ENCODE measurements at places on chromosomes 6 and 20.

GRCh38 chr6:81589465-81590313 lies 162.8 kb downstream of the TENT5A start:
- DNase-seq = no peak

GRCh38 chr20:18266282-18266681 lies 22.0 kb upstream of the ZNF133 start:
- no peak for DNase-seq

- DNase-seq = no peak
These were observed 34.0 kb upstream of the PI16 start for GRCh38 chr6:36920546-36920945.

DNA sequence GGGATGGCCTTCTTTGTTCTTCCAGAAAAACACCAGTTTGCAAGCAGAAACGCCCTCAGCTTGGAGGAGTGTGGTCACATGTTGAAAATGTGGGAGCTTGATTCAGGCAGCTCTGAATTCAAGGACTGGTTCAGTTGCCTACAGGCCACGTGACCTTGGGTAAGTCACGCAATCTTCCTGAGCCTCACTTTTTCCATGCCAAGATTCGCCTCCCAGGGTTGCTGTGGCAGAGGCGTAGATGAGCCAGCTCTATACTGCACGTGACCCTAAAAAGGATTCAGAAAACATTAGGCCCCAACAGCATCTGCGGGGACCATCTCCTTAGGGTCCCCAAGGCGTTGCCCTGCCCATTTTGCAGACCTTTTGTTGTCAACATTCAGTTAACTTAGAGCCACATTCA lies 112.0 kb upstream of the SNX9 start:
- no peak for DNase-seq

DNA sequence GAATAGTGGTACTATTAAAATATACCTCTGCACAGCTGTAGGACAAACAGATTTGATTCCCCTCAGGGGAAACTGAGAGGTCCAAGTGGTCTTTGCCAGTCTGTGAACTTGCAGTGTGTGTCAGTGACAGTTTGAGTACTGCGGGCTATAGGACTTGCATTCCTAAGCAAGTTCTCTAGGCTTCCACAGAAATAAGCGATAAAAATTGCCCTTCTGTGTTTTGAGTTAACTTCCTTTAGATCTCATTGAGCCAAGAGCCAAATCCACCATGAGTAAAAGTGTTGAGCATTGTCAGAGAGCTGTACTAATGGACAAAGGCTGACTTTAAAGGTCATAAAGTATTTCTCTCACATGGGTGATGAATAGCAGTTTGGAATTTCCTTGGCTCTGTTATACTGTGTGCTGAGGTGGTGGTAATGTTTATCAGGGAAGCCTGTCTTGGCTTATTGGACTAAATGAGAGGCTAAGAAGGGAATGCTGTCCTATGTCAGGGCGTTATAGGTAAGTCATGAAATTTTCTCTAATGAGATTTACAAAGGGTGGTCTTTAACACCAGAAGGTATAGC lies 122.6 kb upstream of the MAP3K7 start:
- no peak for DNase-seq

DNA sequence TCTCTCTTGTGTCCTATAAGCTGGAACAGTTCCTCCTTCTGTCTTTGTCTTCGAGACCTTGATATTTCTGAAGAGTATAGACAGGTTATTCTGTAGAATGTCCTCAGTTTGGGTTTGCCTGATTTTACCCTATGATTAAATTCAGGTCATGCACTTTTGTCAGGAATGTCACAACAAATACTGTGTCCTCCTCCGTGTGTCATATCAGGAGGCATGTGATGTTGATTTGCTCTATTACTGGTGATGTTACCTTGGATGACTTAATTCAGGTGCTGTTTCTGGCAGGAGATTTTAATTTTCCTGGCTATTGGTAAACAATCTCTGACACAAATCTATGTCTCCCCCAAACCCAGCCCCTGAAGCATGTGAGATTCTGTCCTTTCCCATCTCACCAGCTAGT lies 33.3 kb upstream of the CHMP4B start:
- no peak for DNase-seq

- no peak for DNase-seq
These were observed 116.5 kb downstream of the TCP11 start for GRCh38 chr6:35024551-35025054.

DNA sequence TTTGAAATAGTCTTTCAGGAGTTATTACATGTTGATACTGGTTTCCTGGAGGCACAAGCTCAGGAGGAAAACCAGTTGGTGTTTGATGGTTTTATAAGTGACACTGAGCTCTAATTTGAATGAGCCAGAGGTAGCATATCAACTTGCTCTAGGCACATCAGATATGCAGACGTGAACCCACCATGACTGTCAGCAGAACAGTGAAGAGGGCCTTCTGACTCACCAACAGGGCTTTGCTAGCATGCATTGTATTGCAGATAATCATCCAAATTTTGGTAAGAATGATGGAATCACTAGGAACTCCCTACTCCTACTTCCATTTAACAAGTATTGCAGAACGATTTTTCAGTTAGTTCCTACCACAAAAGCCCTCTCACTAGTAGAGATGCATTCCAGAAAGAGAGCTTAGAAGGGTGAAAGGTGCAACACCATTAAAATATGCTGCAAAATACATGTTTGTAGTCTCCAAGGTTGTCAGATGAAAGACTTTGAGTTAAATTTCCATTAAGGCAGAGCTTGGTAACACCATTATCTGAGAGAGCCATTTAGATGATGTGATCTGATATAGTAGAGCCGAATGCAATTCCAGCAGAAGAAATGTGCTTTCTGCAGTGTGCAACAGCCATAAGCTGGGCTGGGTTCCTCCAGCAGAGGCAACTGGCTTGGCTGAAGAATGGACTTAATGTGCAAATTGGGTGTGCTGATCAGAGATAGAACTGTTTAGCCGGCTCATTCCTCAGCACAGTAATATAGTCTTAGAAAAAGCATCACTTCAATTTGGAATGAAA lies 968.7 kb upstream of the ADGRB3 start:
- no peak for DNase-seq

DNA sequence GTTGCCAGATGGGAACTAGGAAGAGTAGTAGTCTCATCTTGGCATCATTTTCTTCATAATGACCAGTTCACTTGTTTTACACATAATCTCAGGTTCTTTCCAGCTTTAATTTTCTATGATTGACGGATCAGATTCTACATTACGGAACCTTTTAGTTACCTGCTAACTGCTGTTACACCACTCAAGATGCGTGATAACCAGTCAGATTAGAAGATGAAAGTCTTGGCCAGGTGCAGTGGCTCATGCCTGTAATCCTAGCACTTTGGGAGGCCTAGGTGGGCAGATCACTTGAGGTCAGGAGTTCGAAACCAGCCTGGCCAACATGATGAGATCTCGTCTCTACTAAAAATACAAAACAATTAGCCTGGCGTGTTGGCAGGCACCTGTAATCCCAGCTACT lies 92.5 kb downstream of the NCOA3 start:
- no peak for DNase-seq

DNA sequence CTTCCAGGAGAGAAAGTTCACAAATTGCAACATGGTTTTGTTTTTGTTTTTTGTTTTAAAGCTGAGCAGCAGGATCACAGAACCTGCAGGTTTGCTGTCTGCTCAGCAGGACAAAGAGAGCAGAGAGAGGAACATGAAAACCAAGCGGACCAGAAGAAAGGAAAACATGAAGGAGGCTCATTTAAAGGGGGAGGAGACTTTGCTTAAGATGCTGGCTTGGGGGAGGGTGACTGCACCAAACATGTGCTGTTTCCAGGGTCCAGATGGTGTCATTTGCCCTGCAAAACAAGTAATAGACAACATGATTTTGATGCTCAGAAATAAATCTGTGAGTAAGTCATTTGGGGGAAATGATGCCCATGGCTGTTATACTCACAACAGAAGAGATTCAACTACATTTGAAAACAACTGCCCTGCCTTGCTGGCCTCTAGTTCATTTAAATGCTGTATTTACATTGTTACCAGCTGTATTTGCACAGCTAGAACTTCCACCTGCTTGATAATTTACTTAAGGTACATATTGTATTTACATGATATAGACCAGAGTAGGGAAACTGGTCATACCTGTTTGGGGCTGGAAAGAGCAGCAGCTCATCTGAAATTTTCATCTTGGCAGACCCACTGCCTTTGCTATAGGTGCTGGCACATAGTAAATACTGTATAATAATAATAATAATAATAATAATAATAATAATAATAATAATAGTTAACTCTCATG lies 32.2 kb upstream of the CHD6 start:
- DNase-seq = no peak

DNA sequence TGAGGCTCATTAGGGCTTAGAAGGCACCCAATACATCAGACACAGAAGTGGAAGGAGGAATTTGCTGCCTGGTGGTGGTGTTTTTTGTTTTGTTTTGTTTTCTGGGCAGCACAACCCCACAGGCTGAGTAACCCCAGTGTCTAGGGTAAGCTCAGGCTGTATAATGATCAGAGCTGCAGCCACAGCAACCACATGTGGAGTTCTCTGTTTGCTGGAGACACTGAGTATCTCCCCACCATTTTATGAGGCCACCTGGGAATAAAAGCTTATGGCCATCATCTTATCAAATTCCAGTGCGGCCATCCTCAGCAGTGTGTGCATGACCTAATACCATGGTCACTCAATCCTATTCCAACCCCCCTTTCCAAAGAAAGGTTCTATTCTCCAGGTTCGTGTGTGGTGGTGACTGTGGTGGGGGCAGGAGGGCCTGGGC lies 3.4 kb upstream of the DLL1 start:
- DNase-seq = no peak

DNA sequence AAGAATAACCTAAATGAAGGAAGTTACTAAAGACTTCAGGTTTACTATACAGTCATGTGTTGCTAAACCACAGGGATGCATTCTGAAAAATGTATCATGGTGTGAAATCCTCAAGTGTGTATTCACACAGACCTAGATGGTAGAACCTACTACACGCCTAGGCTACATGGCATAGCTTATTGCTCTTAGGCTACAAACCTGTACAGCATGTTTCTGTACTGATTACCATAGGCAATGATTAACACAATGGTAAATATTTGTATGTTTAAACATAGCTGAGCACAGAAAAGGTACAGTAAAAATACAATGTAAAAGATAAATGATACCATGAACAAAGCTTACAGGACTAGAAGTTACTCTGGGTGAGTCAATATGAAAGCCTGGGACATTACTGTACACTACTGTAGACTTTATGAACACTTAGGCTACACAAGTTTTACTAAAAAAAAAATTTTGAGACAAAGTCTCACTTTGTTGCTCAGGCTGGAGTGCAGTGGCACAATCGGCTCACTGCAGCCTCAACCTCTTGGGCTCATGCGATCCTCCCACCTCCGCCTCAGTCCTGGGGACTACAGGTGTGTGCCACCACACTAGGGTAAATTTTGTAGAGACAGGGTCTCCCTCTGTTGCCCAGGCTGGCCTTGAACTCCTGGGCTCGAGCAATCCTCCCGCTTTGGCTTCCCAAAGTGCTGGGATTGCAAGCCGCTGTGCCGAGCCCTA lies 36.0 kb downstream of the ADNP start:
- no peak for DNase-seq
